ENCODE measurements at places on chromosomes 16 and 17.

DNA sequence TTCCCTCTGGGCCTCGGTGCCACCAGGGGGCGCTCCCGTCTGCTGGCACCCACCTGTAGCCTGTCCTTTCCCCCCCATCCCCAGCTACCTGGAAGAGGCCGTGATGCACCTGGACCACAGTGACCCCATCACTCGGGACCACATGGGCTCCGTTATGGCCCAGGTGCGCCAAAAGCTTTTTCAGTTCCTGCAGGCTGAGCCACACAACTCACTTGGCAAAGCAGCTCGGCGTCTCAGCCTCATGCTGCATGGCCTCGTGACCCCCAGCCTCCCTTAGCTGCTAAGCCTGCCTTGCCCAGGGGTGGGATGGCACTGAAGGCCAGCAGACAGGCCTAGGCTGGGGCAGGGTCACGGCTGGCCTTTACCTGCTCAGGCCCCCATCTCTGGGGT lies 818 bp upstream of the NRN1L start:
- DNase-seq = peak; percentile 18

DNA sequence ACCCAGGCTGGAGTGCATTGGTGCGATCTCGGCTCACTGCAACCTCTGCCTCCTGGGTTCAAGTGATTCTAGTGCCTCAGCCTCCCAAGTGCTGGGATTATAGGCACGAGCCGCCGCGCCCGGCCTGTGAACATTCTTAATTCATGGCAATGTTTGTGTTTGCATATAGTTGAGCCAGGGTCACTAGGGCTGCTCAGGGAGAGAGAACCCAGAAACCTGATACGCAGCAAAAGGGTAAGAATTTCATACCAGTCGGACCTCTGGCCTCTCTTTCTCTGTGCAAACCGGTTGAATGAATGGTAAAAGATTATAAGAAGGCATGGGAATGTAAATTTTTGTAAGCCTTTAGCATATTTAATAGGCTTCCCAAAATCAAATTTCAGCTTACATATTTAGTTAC lies 6.9 kb upstream of the TMEM98 start:
- no peak for DNase-seq

- no peak for DNase-seq
Observed at GRCh38 chr17:2837147-2837561, 40.9 kb downstream of the RAP1GAP2 start.

DNA sequence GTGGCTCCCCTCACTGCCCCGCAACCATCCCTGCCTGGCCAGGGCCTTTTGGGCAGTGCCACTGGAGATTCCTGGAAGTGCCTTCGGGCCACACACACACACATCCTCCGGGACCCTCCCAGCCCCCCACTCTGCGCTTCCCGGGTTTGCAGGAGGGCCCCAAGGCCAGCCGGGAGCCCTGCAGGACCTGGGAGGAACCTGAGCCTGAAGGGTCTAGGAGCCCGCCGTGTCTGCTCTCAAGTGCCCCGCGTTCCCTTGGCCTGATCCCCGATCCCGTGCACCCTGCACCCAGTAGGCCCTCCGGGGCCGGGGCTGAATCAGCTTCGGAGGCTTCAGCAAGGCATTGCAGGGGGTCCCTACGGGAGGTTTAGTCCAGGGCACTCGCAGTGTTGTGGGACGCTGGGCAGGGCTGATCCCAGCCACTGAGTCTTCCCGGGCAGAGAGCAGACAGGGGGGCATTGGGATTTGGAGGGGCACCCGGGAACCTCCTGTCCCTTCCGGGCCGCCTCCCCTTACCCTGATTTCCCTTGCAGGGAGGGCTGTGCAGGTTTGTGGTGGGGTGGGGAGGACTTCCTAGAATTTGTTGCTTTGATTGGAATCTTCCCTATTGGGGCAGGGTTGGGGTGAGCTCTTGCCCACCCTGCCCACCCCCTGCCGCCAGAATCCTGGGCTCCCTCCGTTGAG lies 36.9 kb downstream of the TMEM235 start:
- no peak for DNase-seq

- DNase-seq = no peak
Observed at GRCh38 chr16:8962393-8963009, 1.2 kb downstream of the USP7 start.

GRCh38 chr16:22052980-22053379 lies 39.4 kb upstream of the VWA3A start:
- DNase-seq = no peak

GRCh38 chr17:39738983-39739884 lies 1.5 kb downstream of the GRB7 start:
- DNase-seq = no peak

GRCh38 chr17:50686494-50687199 lies 21.1 kb downstream of the ANKRD40 start:
- no peak for DNase-seq

Measured in MV-4-11 (cell line).